Parietal lobe (tissue), 2 donors: ENCODE measurements at places on chromosomes 6 and 20. TPM values are rescaled to one million over a fixed set of nuclear protein-coding genes. Genes with fewer than 3 reads are reported as not detected.

UBD gene
- not detected for total RNA-seq

HLA-G gene
- total RNA-seq = not detected

PAK5 gene
- 67.0 TPM for total RNA-seq

NFKBIL1 gene
- total RNA-seq = 15.3 TPM

RIMS4 gene
- 52.0 TPM for total RNA-seq

CASS4 gene
- 0.31 TPM for total RNA-seq

ROS1 gene
- total RNA-seq = not detected

RFX6 gene
- total RNA-seq = not detected

ETV7 gene
- not detected for total RNA-seq

HCRTR2 gene
- total RNA-seq = 14.1 TPM

FAM217A gene
- not detected for total RNA-seq

RAMACL gene
- 11.9 TPM for total RNA-seq

PNLDC1 gene
- total RNA-seq = not detected
